ENCODE measurements at places on chromosomes 13 and 19. TPM values are rescaled to one million over a fixed set of nuclear protein-coding genes. Genes with fewer than 3 reads are reported as not detected.

DNA sequence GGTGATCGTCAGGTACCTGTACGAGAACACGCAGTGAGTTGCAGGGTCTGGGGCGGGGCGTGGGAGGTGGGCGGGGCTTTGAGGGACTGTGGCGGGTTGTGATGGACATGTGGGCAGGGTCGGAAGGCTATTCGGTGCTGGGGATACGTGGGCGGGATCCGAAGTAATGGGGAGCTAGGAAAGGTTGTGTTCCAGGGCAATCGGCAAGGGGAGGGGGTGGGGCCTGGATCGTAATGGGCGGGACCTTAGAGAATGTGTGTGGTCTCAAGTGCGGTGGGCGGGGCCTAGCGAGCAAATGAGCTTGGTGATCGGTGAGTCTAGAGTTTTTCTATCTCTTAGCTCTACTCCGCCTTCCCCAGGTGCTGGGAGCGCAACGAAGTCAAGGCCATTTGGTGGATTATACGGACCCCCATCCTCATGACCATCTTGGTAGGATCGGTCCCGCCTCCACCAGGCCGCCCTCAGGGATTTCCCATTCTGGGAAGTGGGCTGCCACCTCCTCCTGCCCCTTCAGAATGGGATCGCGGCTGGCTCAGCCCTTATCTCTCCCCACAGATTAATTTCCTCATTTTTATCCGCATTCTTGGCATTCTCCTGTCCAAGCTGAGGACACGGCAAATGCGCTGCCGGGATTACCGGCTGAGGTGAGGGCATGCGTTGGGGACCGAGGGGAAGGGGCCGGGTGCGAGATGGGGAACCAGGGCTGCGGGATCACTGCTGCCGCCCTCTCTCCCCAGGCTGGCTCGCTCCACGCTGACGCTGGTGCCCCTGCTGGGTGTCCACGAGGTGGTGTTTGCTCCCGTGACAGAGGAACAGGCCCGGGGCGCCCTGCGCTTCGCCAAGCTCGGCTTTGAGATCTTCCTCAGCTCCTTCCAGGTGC lies 9.6 kb downstream of the GIPR start:
- peaks cover 16% of the 10 kb centered on the region for H3K4me1 ChIP-seq
- no peaks in the 10 kb centered on the region for H3K27me3 ChIP-seq
- peak overlapping the region; percentile 86 for H3K4me3 ChIP-seq
- peak; percentile 85 for DNase-seq

GRCh38 chr13:112207129-112207528 lies 140.2 kb downstream of the SOX1 start:
- no peak overlapping the region for H3K4me3 ChIP-seq
- no peak overlapping the region for H3K27ac ChIP-seq

DNA sequence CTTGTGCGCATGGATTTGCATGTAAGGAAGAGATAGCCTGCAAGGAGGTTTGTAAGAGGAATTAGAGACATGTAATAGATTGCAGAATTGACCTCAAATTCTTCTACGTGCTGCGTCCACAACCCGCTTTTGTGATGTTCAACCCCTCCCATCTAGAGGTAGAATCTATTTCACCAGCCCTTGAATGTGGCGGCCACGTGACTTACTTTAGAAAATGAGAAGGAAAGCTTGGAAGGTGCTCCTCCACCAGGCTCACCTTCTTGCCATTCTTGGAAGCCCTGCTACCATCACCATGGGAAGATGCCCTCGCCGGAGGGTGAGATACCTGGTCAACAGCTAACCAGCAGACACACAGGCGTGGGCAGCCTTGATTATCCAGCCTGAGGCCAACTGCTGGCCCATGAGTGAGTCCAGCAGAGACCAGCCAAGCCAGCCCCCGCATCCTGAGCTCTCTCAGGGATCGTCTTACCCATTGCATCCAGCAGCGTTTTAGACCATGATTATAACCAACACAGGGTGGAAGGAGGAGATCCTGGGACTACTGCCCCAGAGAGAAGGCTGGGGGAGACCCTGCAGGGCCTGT lies 7.6 kb upstream of the PEPD start:
- no peaks in the 10 kb centered on the region for H3K36me3 ChIP-seq
- no peak for DNase-seq
- no peaks in the 10 kb centered on the region for H3K4me1 ChIP-seq
- no peak overlapping the region for H3K4me3 ChIP-seq
- no peak overlapping the region for H3K27ac ChIP-seq

DNA sequence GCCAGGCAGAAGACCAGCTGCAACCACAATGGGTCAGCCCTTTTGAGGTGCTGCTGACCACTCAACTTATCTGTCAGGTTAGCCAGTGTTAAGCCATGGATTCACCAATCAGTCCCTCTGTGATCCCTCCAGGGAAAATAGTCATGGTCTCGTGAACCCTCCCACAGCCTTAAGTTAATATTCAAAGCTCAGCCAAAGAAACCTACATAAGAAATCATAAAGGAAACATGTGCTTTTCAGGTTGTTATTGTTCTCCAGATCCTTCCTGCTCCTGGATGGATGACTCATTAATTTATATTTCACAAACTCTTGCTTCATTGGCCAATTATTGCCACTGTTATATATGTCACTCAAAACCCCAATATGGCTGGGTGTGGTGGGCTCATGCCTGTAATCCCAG lies 161.9 kb downstream of the B3GLCT start:
- H3K4me1 ChIP-seq: no peaks in the 10 kb centered on the region
- H3K36me3 ChIP-seq: no peaks in the 10 kb centered on the region
- no peak overlapping the region for H3K27ac ChIP-seq
- H3K4me3 ChIP-seq: no peak overlapping the region
- no peak for DNase-seq
- H3K27me3 ChIP-seq: no peaks in the 10 kb centered on the region

GRCh38 chr19:44653977-44654774 lies 10.5 kb downstream of the PVR start:
- H3K27me3 ChIP-seq: no peaks in the 10 kb centered on the region
- no peak overlapping the region for H3K27ac ChIP-seq
- H3K36me3 ChIP-seq: peaks cover 7% of the 10 kb centered on the region
- no peak overlapping the region for H3K4me3 ChIP-seq

- H3K4me1 ChIP-seq: peaks cover 26% of the 10 kb centered on the region
- no peaks in the 10 kb centered on the region for H3K36me3 ChIP-seq
- H3K27me3 ChIP-seq: no peaks in the 10 kb centered on the region
- H3K27ac ChIP-seq: no peak overlapping the region
- no peak overlapping the region for H3K4me3 ChIP-seq
Observed at GRCh38 chr13:26324867-26325266, 70.9 kb downstream of the CDK8 start.

GRCh38 chr19:10699650-10700335 lies 1.4 kb upstream of the QTRT1 start:
- H3K27ac ChIP-seq: no peak overlapping the region
- H3K27me3 ChIP-seq: peaks cover 25% of the 10 kb centered on the region
- H3K4me1 ChIP-seq: peaks cover 30% of the 10 kb centered on the region
- DNase-seq: peak; percentile 78
- no peak overlapping the region for H3K4me3 ChIP-seq

DNA sequence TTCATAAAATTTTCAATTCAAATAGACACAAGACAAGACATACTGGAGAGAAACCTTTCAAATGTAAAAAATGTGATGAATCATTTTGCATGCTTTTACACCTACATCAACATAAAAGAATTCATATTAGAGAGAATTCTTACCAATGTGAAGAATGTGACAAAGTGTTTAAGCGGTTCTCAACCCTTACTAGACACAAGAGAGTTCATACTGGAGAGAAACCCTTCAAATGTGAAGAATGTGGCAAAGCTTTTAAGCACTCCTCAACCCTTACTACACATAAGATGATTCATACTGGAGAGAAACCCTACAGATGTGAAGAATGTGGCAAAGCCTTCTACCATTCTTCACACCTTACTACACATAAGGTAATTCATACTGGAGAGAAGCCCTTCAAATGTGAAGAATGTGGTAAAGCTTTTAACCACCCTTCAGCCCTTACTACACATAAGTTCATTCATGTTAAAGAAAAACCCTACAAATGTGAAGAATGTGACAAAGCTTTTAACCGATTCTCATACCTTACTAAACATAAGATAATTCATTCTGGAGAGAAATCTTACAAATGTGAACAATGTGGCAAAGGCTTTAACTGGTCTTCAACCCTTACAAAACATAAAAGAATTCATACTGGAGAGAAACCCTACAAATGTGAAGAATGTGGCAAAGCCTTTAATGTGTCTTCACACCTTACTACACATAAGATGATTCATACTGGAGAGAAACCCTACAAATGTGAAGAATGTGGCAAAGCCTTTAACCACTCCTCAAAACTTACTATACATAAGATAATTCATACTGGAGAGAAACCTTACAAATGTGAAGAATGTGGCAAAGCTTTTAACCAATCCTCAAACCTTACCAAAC lies 24.6 kb upstream of the ZNF431 start:
- H3K4me3 ChIP-seq: no peak overlapping the region
- no peaks in the 10 kb centered on the region for H3K4me1 ChIP-seq
- no peak overlapping the region for H3K27ac ChIP-seq
- no peaks in the 10 kb centered on the region for H3K27me3 ChIP-seq

DNA sequence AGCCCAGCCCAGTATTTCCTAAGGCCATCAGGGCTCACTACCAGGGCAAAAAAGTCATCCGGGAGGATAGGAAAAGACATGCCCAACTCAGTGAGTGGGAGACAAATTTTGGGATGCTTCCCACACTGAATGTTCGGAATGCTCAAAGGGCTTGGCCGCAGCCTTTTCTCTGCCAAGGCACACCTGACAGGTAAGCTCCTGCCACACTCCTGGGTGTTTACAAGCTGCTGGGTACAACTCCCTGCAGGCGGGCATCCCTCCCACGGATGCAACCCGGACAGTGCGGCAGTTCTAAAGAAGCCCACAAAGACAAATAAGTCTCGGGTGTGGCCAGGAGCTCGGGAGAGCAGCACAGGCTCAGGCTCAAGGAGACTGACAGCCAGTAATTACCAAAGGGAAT lies 28.1 kb downstream of the SLC7A1 start:
- no peak overlapping the region for H3K27ac ChIP-seq
- peaks cover 68% of the 10 kb centered on the region for H3K4me1 ChIP-seq
- H3K27me3 ChIP-seq: no peaks in the 10 kb centered on the region
- no peak for DNase-seq

DNA sequence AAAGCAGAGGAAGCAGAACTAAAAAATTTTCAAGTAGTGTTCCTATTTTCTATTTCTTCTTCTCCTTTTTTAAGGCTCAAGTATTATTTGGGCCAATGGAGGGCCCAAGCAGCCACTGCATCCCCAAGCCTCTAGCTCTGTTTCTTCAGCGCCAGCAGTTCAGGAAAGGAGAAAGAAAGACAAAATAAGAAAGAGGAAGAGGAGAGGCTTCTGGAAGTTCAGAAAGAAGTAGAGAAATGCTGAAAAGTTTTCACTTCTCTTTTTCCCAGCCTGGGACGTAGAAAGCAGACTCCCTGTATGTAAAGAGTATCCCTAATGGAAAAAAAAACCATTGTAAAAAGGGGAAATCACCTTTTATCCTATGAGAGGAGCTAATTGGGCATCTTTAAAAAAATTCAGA lies 165.5 kb upstream of the KLF12 start:
- H3K27me3 ChIP-seq: no peaks in the 10 kb centered on the region
- no peak overlapping the region for H3K27ac ChIP-seq
- no peaks in the 10 kb centered on the region for H3K4me1 ChIP-seq
- DNase-seq: no peak

- H3K27ac ChIP-seq: no peak overlapping the region
- H3K4me3 ChIP-seq: no peak overlapping the region
- no peaks in the 10 kb centered on the region for H3K36me3 ChIP-seq
- H3K4me1 ChIP-seq: peaks cover 9% of the 10 kb centered on the region
Observed at GRCh38 chr13:112982281-112983041, 13.4 kb downstream of the MCF2L start.

GRCh38 chr19:38953677-38954076 lies 21.9 kb downstream of the FBXO17 start:
- H3K4me1 ChIP-seq: peaks cover 18% of the 10 kb centered on the region
- H3K27ac ChIP-seq: no peak overlapping the region
- peaks cover 21% of the 10 kb centered on the region for H3K27me3 ChIP-seq
- no peaks in the 10 kb centered on the region for H3K36me3 ChIP-seq
- no peak overlapping the region for H3K4me3 ChIP-seq

Gene FAM124A
- 0.35 TPM for total RNA-seq

Gene SYNGR4
- 0.25 TPM for total RNA-seq

Gene ZNF534
- total RNA-seq: not detected

Gene CDC16
- 75.1 TPM for total RNA-seq

Gene GJB6
- 9.5 TPM for total RNA-seq

Gene RFPL4AL1
- not detected for total RNA-seq

Data from activated T-cell treated with anti-CD3 and anti-CD28 coated beads, Interleukin-2, amount 50 U/mL, for 72 hours (primary cell).